ENCODE measurements at places on chromosomes 5 and 9.

DNA sequence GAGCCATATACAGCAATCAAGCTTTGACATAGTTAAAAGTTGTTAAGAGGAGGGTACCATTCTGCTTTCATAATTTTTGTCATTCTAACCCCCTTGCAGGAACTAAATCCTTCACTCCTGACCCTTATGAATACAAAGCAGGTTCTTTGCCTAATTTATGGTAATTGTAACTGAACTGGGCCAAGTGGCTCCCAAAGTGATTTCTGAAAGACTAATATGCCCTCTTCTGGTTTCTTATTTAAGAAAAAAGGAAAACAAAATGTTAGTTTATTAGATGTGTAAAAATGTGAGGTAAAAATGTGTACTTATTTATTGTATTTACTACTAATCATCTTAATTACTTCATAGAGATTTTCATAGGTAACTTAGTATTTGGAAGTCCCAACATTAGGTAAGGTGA is 268.5 kb downstream of the BNC2 start:
- DNase-seq: no peak

DNA sequence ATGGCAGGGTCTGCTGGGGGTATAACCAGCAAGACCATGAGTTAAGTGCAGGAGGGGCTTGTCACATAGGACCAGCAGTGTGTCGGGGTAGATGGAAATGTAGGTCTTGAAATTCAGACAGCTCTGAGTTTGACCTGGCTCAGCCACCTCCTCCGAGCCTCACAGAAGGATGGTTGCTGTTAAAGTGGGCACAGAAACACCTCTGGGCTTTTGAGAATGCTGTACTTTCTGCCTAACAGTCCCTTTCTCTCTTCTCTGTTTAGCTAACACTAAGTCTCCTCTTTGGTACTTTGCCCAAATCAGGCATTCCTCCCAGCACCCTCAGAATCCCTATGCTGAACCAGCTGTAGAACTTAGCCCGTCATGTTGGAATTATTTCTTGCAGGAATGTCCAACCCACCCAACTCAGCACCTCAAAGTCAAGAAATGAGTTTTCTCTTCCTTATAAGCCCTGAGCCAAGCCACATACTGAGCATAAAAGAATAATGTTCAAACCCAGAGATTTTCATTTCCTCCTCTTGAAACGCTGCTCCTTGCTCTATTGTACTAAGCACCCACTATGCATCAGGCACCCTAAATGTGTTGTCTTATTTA is 41.7 kb upstream of the MATR3 start:
- no peak for DNase-seq

GRCh38 chr5:127961006-127961762 is 122.4 kb upstream of the SLC12A2 start:
- no peak for DNase-seq

GRCh38 chr5:146041180-146041789 is 64.1 kb downstream of the PLAC8L1 start:
- DNase-seq: no peak

GRCh38 chr5:136037001-136037705 is 8.4 kb downstream of the TGFBI start:
- no peak for DNase-seq

DNA sequence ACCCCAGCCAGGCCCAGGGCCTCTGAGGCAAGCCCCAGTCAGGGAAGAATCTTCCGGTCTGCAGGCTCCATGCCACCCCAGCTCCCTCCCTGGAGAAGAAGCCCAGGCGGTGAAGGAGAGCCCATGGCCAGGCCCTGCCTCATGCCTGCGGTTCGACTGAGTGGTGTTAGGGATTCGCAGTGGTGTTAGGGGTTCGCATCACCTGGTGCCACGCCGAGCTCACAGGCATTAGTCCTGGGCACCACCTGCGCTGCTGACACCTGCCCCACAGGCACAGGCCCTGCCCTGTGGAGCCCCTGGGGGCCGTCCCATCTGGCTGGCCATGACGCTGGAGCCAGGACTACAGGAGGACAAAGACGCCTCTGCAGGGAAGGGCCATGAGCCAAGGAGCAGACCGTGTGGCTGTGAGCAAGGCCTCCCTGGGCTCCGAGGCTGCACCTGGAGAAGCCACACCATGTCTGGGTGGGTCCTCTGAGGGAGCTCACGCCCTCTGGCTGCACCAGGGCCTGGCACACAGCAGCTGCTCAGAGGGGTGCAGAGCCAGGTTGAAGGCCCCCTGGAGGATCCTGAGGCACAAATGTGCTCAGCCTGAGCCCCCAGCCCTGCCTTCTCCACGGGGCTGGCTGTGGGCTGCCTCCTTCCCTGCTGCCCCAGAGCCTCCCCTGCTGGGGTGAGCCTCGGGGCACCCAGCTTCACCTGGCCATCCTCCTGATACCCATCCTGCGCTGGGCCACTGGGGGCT is 27.6 kb upstream of the RNF130 start:
- DNase-seq: no peak

GRCh38 chr9:107213561-107214028 is 69.5 kb upstream of the RAD23B start:
- peak; percentile 0 for DNase-seq

- DNase-seq: no peak
These were observed 58.8 kb downstream of the SNX30 start for GRCh38 chr9:112809351-112809848.

GRCh38 chr9:89339807-89340206 is 21.5 kb downstream of the SECISBP2 start:
- DNase-seq: no peak

DNA sequence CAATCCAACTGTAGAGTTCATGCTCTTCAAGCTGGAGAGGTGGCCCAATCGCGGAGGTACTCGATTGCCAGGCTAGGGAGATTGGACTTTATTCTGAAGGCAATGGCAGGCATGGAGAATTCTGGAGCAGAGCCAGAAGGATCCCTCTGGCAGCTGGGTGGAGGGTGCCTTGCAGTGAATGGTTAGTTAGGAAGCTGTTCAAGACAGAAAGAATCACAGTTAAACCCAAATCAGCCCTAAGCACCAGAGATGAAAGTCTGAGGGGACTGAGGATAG is 182.4 kb downstream of the RGS3 start:
- DNase-seq: no peak

DNA sequence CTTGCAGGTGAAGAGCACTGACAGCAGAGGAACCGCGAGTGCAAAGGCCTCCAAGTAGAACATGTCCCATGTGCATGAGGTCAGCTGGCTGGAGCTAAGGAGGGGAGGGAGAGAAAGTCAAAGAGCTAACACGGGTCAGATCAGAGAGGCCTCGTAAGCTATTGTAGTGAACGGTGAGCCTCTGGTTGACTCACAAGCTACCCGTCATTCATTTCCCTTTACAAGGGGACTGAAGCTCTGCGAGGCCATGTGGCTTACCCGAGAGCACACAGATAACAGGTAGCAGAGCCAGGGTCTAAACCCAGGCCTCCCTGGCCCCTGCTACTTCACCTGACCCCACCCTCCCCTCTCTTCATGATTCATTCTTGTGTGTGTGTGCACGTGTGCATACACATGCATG is 152.7 kb upstream of the ADRA1B start:
- DNase-seq: no peak

DNA sequence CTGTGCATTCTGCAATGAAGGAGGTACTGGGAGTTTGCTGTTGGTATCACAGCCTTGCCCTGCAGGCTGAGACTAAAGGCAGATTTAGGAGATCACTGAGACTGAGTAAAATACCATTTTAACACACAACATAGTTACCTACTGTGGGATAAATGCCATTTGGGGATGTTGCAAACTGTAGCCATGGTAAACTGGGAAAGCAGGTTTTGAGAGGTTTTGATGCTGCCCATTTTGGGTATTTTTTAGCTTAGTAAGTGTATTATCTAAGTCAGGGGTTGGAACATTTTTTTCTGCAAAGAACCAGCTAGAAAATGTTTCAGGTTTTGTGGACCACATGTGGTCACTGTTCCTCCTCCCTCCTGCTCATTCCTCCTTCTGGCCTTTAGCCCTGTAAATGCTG is 108.9 kb downstream of the EHMT1 start:
- no peak for DNase-seq

DNA sequence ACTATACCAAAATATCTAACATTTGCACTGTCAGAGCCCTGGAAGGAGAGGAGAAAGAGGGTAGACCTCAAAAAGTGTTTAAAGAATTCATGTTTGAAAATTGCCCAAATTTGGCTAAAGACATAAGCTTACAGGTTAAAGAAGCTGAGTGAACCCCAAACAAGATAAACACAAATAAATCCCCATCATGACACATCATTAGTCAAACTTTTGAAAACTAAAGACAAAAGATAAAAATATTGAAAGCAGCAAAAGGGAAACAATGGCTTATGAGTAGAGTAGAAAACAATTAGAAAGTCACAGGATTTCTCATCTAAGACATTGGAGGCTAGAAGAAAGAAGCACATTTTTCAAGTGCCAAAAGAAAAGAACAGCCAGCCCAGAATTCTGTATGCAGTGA is 6.1 kb upstream of the UBLCP1 start:
- no peak for DNase-seq
